Activated CD4-positive, alpha-beta T cell treated with anti-CD3 and anti-CD28 coated beads, Interleukin-10, Interleukin-2, amounts not matched to agents 100 ng/mL and 50 ng/mL, durations not matched to agents 16 hours and 8 hours (primary cell): ENCODE measurements at places on chromosomes 13 and 19.

- DNase-seq = no peak
Observed at GRCh38 chr13:112905990-112906641, 62.9 kb upstream of the MCF2L start.

DNA sequence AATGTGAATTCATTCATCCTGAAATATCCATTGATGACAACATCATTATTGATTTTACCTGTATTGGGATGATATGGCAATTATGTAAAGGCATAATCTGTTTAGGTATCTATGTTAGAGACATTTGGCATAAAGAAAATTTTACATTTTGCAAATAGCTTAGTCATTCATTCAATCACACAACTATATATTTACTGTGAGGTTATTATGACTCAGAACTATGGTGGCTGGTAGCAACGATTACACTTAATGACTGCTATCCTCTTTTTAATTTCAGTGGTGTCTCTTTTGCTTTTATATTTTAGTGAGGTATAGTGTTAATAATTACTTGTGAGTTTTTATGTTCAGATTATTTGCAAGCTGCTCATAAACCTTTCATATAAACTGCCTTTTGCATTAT lies 955.9 kb downstream of the SLITRK6 start:
- DNase-seq = no peak

DNA sequence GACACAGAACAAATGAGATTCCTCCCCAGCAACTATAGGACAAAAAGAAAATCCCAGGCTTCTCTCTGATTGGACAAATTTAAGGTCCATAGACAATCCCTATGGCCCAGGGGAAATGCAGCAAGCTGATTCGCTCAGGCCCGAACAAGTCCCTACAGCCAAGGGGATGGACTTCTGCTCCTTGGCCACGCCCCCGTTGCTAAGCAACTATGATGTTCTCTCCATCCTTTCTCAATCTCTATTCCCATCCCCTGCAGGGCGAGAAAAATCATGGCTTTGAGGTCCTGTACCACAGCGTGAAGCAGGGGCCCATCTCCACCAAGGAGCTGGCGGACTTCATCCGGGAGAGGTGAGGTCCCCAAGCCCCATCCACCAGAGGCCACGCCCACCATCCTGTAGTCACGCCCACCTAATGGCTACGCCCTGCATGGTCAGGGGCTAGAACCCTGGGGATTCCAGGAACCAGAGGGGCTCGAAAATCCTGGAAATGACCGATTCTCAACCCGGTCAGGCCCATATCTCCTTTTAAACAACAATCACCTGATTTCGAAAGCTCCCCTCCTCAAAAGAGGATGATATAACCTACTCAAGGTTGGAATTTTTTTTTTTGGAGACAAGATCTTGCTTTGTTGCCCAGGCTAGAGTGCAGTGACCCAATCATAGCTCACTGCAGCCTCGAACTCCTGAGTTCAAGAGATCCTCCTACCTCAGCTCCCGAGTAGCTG lies 11.4 kb downstream of the FCHO1 start:
- DNase-seq = no peak

GRCh38 chr13:32125221-32125689 lies 93.7 kb downstream of the FRY start:
- DNase-seq = no peak

- no peak for DNase-seq
Observed at GRCh38 chr19:28445826-28446225, 767.1 kb downstream of the UQCRFS1 start.

DNA sequence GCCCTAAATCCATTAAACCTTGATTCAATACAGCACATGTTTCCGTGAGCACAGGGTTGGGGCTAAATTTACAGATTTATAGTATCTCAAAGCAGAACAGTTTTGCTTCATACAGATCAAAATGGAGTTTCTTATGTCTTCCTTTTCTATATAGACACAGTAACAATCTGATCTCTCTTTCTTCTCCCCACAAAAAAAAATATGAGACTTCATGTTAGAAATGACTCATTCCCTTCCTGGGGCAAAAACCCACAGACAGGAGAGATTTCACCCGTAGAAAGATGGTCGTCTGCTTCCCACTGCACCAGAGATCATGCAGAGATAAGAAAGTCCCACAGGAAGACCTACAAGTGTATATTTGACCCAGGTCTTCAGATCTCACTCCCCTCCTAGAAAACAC lies 7.7 kb upstream of the ZNF611 start:
- peak; percentile 21 for DNase-seq

GRCh38 chr19:46080561-46080960 lies 39.8 kb upstream of the IGFL4 start:
- no peak for DNase-seq

- no peak for DNase-seq
Observed at GRCh38 chr13:104414181-104414580, 1348.0 kb upstream of the SLC10A2 start.

- no peak for DNase-seq
Observed at GRCh38 chr19:3397266-3398022, 31.1 kb downstream of the NFIC start.

DNA sequence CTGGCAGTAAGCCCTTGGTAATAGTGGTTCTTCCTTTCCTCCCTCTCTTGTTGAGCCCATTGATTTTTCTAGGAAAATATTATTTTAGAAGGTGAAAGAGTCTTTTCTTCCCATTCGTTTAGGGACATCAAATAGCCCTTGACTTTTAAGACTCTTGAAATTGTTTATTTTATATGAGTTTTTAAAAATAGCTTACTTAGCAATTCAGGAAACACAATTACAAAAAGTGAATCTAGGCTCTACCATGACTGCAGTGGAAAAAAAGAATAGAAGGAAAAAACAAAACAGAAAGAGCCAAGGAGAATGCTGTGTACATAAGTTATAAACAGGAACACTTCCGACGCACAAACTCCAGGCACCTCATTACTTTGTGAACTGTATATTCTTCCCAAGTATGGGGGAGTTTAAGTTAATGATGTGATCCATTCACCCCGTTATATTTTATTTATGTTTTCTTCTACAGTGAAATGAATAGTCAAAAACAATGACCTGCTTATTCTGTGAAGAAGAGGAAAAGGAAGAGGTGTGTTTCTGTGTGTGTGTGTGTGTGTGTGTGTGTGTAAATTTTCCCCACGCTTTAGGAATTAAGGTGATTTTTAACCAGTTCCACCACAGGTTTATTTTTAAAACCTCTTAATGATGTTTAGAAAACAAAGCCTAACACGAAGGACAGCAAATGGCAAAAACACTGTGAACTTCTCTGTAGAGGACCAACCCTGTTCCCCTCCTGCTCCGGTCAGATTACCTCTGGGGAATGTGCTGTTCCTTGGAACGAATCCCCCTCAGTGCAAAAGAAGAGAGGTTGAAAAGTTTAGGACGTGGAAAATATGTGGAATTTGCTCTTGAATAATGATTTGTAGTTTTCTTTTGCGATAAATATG lies 266.3 kb downstream of the KLF5 start:
- no peak for DNase-seq

GRCh38 chr19:51119611-51120010 lies 5.1 kb upstream of the SIGLEC9 start:
- DNase-seq = no peak

DNA sequence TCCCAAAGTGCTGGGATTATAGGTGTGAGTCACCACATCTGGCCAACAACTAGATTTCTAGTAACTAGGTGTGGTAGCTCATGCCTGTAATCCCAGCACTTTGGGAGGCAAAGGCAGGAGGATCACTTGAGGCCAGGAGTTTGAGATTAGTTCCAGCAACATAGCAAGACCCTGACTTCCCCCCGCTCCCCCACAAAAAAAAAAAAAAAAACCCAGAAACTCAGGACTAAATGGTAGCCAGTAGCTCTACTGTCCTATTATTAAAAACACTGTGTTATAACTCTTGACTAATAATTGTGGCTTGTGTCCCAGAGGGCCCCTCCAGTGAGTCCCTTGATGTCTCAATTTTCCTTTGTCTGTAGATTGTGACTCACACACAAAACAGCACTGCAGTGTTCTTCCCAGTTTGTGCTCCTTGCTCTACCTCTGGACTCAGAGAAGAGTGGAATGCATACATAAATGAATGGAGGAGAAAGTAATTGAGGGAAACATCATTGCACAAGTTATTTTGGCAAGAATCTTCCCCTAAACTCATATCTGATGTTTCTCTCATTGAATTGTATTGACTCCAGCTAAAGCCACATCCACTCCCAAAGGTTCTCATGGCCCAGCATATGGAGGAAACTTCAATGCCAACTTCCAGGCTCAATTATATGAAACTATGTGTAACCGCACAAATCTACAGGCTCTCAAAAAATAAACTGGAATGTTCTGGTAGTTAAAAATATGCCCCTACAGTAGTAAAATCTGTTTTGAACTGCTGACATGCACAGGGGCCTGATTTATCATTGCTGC lies 8.8 kb downstream of the TPT1 start:
- no peak for DNase-seq

GRCh38 chr19:15324791-15325519 lies 7.4 kb downstream of the BRD4 start:
- DNase-seq = no peak

DNA sequence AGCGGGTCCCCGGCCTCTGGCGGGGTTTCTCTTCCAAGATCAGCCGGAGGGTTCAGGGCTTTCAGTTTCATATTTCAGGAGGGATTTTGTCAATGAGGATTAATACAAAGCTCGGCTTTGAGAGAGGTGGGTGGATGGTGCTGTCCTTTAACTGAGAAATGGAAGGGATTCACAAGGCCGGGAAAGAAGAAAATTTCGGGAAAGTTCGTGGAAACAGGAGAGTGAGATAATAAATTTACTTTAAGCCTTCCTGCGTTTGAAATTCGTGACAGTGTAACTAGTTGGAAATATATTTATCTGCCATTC lies 283 bp upstream of the PARP4 start:
- DNase-seq = no peak

GRCh38 chr13:54928071-54928470 lies 1899.5 kb downstream of the OLFM4 start:
- no peak for DNase-seq
